ENCODE measurements at places on chromosomes 4 and X. TPM values are rescaled to one million over a fixed set of nuclear protein-coding genes. Genes with fewer than 3 reads are reported as not detected.

The PLAC8 gene
- polyA plus RNA-seq = 8.0 TPM

The FAM47E gene
- polyA plus RNA-seq = 5.6 TPM

The SSX1 gene
- not detected for polyA plus RNA-seq

The EREG gene
- 0.23 TPM for polyA plus RNA-seq

The IL3RA gene
- polyA plus RNA-seq = 17.8 TPM

The MAGEA12 gene
- polyA plus RNA-seq = not detected

The PJA1 gene
- polyA plus RNA-seq = 91.9 TPM

The USP26 gene
- polyA plus RNA-seq = not detected

The ARR3 gene
- 1.3 TPM for polyA plus RNA-seq

The LNX1 gene
- 3.6 TPM for polyA plus RNA-seq

The KCND1 gene
- polyA plus RNA-seq = 4.3 TPM

The DUSP21 gene
- not detected for polyA plus RNA-seq

The CFAP47 gene
- 3.1 TPM for polyA plus RNA-seq

GRCh38 chrX:37454537-37455285, 105.5 kb downstream of the PRRG1 start:
- DNase-seq = no peak

- DNase-seq = no peak
Measured at GRCh38 chrX:125150231-125150630, 169.4 kb upstream of the TEX13C start.

- DNase-seq = no peak
Measured at GRCh38 chr4:47933840-47934239, 19.5 kb upstream of the NFXL1 start.

GRCh38 chr4:1055721-1056590, 44.5 kb downstream of the FGFRL1 start:
- DNase-seq = no peak

GRCh38 chrX:29496636-29497180, 718.7 kb upstream of the MAGEB2 start:
- DNase-seq = no peak

DNA sequence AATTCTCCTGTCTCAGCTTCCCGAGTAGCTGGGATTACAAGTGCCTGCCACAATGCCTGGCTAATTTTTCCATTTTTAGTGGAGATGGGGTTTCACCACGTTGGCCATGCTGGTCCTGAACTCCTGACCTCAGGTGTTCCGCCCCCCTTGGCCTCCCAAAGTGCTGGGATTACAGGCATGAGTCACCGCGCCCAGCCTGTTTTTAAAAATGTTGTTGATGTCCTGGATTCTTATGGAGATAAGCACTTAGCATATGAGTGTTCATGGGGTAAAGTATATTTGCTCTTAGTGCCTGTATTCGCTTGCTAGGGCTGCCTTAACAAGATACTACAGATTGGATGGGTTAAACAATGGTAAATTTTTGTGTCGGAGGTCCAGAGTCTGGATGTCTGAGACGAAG, 91.7 kb downstream of the CEP44 start:
- DNase-seq = no peak

GRCh38 chr4:88709989-88710388, 12.4 kb upstream of the NAP1L5 start:
- DNase-seq = no peak

- no peak for DNase-seq
Measured at GRCh38 chr4:182065255-182065654, 177.9 kb upstream of the TENM3 start.

GRCh38 chr4:68463796-68464195, 16.5 kb downstream of the TMPRSS11E start:
- DNase-seq = no peak

GRCh38 chr4:77418333-77418732, 187.3 kb upstream of the CXCL13 start:
- DNase-seq = no peak

GRCh38 chrX:20046864-20047263, 56.0 kb upstream of the BCLAF3 start:
- DNase-seq = no peak

GRCh38 chr4:107893171-107894137, 37.9 kb upstream of the CYP2U1 start:
- DNase-seq = no peak

GRCh38 chr4:39453738-39454137, 5.0 kb downstream of the RPL9 start:
- no peak for DNase-seq

DNA sequence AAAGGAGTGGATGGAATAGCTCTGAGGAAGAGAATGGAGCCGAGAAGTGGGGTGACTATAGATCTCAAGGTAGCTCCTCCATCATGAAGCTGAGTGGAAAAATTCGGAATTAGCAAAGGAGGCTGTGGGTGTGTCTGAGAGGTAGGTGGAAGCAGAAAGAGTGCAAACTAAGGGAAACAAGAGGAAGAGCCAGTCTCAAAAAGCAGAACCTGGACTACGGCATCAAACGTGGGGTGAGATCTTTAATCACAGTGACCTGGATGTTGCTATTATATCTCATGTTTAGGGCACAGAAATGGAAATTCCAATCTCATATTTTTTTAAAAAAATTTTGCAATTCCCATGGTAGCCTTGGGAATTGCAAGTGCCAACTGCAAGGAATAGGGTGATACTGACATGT, 162.5 kb upstream of the RASGEF1B start:
- DNase-seq = no peak

- DNase-seq = no peak
Measured at GRCh38 chrX:24002167-24002566, 24.8 kb downstream of the KLHL15 start.

GRCh38 chr4:15158406-15159091, 156.3 kb downstream of the CPEB2 start:
- no peak for DNase-seq

GRCh38 chrX:10177601-10178000, 20.8 kb downstream of the CLCN4 start:
- DNase-seq = peak; percentile 53

DNA sequence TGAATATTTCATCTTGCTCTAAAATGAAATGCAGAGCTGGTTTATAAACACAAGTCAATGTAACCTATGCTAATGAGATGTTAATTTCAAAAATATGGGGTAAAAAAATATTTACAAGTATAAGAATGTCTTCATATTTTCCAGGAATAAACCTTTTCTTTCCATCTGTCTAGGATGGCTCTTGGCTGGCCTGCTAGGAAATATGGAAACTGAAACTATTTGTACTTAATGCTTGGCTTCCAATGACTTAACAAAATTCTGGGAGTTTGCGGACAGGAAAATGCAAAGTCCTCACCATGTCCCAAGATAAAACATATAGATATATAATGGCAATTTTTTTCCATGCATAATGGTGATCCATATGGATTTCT, 168.1 kb downstream of the SCFD2 start:
- no peak for DNase-seq

- DNase-seq = no peak
Measured at GRCh38 chrX:154368630-154369448, 5.6 kb downstream of the FLNA start.

DNA sequence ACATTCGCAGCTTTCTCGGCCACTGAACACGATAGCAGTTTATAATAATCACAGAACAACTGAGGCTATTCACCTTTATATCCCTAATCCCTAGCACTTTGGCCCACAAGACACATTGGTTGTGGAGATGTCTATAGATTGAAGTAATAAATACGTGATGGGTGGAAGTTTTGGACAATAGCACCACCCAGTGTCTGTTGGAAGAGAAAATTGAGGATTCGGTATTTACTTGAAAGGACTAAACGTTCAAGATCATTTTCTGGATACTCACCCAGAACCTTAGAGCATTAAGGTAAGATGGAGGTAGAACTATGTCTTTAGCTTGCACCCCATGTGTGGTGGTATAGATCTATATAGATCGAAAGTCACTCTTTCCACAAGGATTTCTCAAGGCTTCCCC, 787 bp upstream of the TMSB15A start:
- DNase-seq = peak; percentile 14

DNA sequence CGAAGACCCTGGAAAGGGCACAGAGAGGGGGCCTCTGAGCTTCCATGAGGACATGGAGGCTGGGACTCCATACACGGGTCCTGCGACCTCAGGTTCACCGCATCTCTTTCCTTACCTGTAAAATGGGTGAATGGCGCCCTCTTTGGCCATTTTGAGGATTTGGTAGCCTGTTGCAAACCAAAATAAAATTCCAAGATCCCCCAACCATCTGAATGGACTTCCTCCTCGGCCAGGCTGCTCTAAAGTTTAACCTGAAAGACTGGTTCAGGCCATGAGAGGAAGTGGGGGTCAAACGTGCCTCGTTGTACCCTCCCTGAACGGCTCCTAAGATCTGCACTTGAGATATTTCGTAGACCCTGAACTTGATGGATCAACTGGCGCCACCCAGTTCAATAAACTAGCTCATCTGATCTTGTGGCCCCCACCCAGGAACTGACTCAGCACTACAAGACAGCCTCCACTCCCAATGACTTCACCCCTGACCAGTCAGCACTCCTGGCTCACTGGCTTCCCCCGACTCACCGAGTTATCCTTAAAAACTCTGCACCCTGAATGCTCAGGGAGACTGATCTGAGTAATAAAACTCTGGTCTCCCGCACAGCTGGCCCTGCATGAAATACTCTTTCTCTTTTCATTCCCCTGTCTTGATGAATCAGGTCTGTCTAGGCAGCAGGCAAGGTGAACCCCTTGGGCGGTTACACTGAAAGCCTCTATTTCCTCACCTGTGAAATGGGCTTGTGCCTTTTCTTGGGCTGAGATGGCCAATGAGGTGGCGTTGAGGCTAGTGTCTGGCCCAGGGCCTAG, 32.9 kb upstream of the GPR78 start:
- no peak for DNase-seq

DNA sequence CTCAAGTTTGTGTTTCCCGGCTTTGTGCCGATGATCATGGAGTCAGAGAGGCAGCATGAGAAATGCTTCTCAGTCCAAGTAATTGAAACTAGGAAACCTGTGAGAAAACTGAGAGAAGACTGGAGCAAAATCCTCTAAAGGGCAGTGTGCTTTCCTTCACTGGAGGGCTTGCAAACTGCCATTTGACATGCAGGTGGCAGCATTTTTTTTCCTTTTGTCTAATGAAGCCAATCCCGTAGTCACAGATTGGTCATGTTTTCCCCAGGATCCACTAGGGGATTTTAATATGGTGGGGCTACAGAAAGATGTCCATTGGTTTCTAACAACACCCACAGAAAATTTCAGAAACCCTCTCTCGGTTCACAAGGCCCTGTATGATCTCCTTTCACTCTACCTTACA, 117.4 kb upstream of the NUDT10 start:
- DNase-seq = no peak

DNA sequence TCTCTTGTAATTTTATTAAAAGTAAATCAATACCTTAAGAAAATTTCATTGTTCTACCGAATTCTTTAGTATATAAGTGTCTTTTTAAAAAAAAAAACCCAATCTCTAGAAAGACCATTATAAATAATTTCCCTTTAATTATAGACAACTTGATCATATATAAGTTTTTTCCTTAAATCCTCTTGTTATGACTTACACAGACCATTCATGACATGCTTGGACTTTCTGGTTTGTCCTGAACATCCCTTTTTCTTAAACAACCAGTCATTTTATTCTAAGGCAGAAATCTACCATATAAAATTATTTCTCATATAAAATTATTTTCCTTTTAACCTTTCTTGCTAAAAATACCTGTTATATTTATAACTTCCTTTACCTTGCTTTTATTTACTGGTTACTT, 15.4 kb upstream of the FHDC1 start:
- no peak for DNase-seq

DNA sequence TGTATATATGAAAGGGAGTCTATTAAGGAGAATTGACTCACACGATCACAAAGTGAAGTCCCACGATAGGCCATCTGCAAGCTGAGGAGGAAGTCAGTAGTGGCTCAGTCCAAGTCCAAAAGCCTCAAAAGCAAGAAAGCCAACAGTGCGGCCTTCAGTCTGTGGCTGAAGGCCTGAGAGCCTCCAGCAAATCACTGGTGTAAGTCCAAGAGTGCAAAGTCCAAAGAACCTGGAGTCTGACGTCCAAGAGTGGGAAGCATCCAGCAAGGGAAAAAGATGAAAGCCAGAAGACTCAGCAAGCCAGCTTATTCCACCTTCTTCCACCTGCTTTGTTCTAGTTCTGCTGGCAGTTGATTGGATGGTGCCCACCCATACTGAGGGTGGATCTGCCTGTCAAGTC, 104.1 kb downstream of the IL1RAPL2 start:
- no peak for DNase-seq

GRCh38 chr4:184906480-184907097, 80.8 kb upstream of the ACSL1 start:
- no peak for DNase-seq

DNA sequence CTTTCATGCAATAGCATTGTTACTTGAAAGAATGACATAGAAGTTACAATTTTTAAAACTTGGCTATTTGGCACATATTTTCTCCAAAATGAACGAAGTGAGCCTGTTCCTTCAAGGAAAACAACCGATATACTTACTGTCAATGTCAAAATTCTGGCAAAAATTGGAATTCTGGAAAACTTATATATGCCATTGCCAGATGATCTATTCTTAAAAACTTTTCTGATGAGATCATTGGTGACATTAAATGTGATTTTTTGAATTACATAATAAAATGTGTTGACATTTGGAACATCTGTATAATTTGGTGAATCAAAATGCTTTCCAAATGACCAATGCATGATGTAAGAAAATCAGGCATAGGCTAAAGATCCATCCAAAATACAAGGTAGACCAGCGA, 209.0 kb downstream of the SCFD2 start:
- no peak for DNase-seq

DNA sequence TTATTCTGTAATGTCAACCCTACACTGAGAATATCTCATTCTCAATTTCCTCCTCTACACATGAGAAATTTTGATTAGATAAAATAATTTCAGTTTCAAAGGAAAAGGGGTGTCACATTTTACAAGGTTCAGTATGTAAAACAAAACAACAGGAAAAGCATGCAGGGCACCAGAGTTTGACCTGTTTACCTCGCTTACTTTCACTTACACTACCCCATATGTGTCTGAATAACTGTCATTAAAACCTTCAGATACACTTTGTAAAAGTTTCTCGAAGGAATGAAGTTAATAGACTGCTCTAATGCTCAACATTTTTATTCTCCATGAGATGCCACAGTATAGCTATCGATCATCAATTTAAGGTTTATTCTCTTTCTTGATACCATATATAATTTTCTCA, 12.3 kb upstream of the PCDH10 start:
- DNase-seq = no peak

- no peak for DNase-seq
Measured at GRCh38 chr4:20151436-20151835, 100.3 kb upstream of the SLIT2 start.

DNA sequence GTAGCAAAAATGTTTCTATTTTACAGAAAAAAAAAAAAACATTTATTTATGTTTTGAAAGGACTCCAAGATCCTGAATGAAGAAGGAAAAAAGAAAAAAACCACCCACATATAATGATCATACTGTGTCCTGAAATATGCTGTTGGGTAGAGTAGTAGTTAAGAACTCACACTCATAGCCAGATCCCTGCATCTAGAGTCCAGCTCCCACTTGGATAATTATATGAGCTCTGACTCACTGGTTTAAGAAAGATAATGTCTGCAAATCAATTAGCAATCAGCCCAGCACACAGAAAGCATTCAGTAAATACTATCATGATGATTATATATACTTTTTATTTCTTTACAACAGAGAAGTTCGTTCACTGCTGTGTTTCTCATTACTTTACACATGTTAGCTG, 46.7 kb upstream of the MXRA5 start:
- DNase-seq = no peak

Data from right lung (tissue), 10 donors.